Peyer's patch (tissue), 4 donors: ENCODE measurements at places on chromosomes 4 and X. TPM values are rescaled to one million over a fixed set of nuclear protein-coding genes. Genes with fewer than 3 reads are reported as not detected.

GRCh38 chrX:154714925-154715324 is 36.0 kb downstream of the GAB3 start:
- H3K27me3 ChIP-seq = no peaks in the 10 kb centered on the region
- no peaks in the 10 kb centered on the region for H3K36me3 ChIP-seq
- H3K4me3 ChIP-seq = no peak overlapping the region

DNA sequence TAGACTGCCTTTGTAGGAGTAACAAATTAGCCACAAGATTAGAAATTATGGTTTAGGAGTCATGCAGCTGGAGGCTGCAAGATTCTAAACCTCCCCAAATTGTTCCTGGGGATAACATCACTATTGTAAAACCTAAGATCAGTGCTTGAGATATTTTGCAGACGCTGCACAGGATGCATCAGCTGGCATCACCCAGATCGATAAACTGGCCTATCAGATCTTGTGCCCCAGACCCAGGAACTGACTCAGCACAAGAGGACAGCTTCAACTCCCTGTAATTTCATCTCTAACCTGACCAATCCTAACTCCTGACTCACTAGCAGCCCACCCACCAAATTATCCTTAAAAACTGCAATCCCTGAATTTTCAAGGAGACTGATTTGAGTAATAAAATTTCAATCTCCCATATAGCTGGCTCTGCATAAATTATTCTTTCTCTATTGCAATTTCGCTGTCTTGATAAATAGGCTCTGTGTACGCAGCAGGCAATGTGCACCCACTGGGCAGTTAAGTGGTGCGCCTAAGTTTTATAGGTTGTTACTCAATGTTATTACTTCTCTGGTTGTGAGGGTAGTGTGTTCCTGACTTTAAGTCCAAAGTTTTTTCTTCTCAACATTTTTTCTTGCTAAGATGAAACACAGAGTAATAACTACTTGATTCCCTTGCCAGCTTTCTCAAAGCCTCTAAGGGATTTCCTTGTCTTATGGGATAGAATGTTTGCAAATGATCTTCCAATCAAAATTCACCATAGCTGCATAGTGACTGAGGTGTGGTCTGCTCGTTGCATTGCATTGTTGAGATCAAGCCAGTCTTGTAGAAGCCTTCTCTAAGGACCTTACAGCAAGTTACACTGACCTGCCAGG is 312.3 kb upstream of the DKK2 start:
- no peaks in the 10 kb centered on the region for H3K27me3 ChIP-seq
- H3K27ac ChIP-seq = no peak overlapping the region
- H3K4me1 ChIP-seq = no peaks in the 10 kb centered on the region
- no peak for DNase-seq

DNA sequence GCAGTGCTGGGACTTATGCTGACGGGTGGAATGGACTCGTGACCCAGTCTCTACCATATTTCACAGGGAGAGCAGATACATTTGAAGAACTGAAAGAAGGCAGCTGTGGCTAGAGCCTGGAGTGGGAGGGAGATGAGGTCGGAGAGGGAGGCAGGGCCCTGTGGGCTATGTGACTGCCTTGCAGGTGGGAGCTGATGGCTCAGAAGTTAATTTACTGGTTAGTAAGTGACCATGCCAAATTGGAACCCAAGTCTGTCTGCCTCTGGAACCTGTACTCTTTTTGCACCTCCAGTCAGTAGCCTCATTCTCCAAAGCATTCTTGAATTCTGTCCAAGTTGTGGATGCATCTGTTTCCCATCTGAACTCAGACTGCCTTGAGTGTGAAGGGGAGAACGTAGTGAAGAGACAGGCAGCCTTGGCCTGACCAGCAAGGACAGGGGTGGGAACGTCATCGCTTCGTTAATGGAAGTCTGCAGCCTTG is 92.3 kb downstream of the REPS2 start:
- H3K4me1 ChIP-seq = no peaks in the 10 kb centered on the region
- DNase-seq = no peak
- H3K4me3 ChIP-seq = no peak overlapping the region
- peak overlapping the region; percentile 31 for H3K27ac ChIP-seq

DNA sequence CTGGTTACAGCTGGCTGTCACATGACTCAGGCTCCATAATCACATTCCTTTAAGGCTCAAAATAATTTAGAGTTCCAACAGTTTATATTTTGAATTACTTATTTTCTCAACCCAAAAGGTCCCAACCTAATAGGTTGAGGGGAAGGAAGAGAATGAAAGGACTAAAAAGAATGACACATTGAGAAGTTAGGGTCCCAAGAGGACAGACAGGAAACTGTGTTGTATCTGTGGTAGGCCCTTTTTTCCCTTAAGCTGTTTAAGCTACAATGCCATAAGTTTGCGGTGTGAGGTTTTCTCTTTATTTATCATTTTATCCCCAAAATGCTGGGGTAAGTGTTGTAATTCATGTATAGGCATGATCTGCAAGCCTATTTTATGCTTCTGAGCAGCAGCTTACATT is 290.2 kb downstream of the ZNF674 start:
- no peaks in the 10 kb centered on the region for H3K36me3 ChIP-seq
- H3K4me1 ChIP-seq = no peaks in the 10 kb centered on the region
- H3K27me3 ChIP-seq = no peaks in the 10 kb centered on the region

GRCh38 chrX:130529531-130529930 is 127.7 kb downstream of the RBMX2 start:
- no peaks in the 10 kb centered on the region for H3K4me1 ChIP-seq
- DNase-seq = no peak
- no peaks in the 10 kb centered on the region for H3K36me3 ChIP-seq
- H3K4me3 ChIP-seq = no peak overlapping the region
- H3K27me3 ChIP-seq = no peaks in the 10 kb centered on the region
- H3K27ac ChIP-seq = no peak overlapping the region

The PCGF3 gene
- total RNA-seq = 65.4 TPM

GRCh38 chrX:23904096-23904495 is 3.6 kb downstream of the APOO start:
- DNase-seq = no peak
- H3K27ac ChIP-seq = no peak overlapping the region
- no peaks in the 10 kb centered on the region for H3K36me3 ChIP-seq
- no peaks in the 10 kb centered on the region for H3K4me1 ChIP-seq

The C4orf46 gene
- total RNA-seq = 1.6 TPM

DNA sequence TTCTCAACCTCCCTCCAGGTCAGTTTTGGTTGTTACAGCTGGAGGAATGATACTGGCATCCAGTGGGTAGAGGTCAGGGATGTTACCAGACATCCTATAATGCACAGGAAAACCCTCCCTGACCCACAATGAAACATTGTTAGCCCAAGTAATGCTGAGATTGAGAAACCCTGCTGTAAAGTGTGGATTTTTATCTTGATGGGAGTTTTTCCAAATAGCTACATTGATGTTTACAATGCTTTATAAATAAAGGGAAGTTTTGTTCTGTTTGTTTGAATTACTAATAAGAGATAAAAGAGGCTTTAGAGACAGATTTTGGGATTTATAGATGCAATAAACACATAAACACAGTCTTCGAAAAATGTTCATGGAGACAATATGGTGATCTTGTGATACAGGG is 194.0 kb upstream of the NUDT6 start:
- no peaks in the 10 kb centered on the region for H3K27me3 ChIP-seq
- H3K4me1 ChIP-seq = no peaks in the 10 kb centered on the region
- no peak overlapping the region for H3K4me3 ChIP-seq
- no peak for DNase-seq
- no peaks in the 10 kb centered on the region for H3K36me3 ChIP-seq

DNA sequence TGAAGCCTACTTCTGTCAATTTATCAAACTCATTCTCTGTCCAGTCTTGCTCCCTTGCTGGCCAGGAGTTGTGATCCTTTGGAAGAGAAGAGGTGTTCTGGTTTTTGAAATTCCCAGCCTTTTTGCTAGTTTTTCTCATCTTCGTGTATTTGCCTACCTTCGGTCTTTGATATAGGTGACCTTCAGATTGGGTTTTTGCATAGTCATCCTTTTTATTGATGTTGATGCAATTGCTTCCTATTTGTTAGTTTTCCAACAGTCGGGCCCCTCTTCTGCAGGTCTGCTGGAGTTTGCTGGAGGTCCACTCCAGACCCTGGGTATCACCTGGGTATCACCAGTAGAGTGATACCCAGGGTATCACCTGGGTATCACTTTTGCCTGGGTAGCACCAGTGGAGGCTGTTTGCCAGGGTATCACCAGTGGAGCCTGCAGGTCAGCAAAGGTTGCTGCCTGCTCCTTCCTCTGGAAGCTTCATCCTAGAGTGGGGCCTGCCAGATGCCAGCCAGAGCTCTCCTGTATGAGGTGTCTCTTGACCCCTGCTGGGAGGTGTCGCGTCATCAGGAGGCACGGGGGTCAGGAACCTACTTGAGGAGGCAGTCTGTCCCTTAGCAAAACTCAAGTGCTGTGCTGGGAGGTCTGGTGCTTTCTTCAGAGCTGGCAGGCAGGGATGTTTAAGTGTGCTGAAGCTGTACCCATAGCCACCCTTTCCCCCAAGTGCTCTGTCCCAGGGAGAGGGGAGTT is 684.2 kb downstream of the PCDH18 start:
- H3K4me3 ChIP-seq = no peak overlapping the region
- H3K27ac ChIP-seq = no peak overlapping the region
- H3K4me1 ChIP-seq = no peaks in the 10 kb centered on the region
- H3K36me3 ChIP-seq = no peaks in the 10 kb centered on the region

GRCh38 chrX:31435592-31435991 is 363.8 kb upstream of the FTHL17 start:
- H3K4me3 ChIP-seq = no peak overlapping the region
- no peak for DNase-seq
- no peaks in the 10 kb centered on the region for H3K4me1 ChIP-seq
- H3K27me3 ChIP-seq = no peaks in the 10 kb centered on the region
- no peak overlapping the region for H3K27ac ChIP-seq

- no peaks in the 10 kb centered on the region for H3K36me3 ChIP-seq
- no peak overlapping the region for H3K4me3 ChIP-seq
- no peaks in the 10 kb centered on the region for H3K27me3 ChIP-seq
- H3K27ac ChIP-seq = no peak overlapping the region
Measured at GRCh38 chrX:9271789-9272525, 192.9 kb upstream of the TBL1X start.

The TMPRSS11A gene
- not detected for total RNA-seq

- no peak overlapping the region for H3K27ac ChIP-seq
- no peaks in the 10 kb centered on the region for H3K4me1 ChIP-seq
- DNase-seq = no peak
- H3K4me3 ChIP-seq = no peak overlapping the region
Measured at GRCh38 chr4:99447079-99447478, 11.9 kb upstream of the ADH7 start.

DNA sequence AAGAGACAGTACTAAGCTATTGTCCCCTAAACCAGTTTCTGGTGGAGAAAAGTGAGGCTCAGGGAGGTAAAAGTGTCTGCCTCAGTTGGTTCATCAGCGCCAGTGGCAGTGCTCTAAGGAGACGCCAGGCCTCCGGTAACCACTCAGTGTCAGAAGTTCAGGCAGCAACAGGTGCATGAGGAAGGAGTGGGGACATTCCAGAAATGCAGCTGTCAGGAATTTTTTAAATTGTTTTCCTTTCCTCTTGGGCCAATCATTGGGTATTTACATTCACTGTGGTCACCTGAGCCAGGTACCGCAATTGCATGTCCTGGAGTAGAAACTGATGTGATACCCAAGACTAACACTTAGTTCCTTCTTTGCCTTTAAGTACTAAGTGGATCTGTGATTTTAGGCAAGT is 40.2 kb upstream of the HS3ST1 start:
- H3K4me1 ChIP-seq = no peaks in the 10 kb centered on the region
- H3K4me3 ChIP-seq = no peak overlapping the region
- H3K27ac ChIP-seq = no peak overlapping the region
- DNase-seq = no peak
- no peaks in the 10 kb centered on the region for H3K36me3 ChIP-seq
- H3K27me3 ChIP-seq = no peaks in the 10 kb centered on the region

- no peak overlapping the region for H3K4me3 ChIP-seq
- H3K27ac ChIP-seq = no peak overlapping the region
- H3K36me3 ChIP-seq = no peaks in the 10 kb centered on the region
- no peaks in the 10 kb centered on the region for H3K4me1 ChIP-seq
Measured at GRCh38 chr4:57191523-57192034, 81.4 kb upstream of the IGFBP7 start.

- H3K36me3 ChIP-seq = no peaks in the 10 kb centered on the region
- no peak overlapping the region for H3K4me3 ChIP-seq
- H3K4me1 ChIP-seq = no peaks in the 10 kb centered on the region
- DNase-seq = no peak
Measured at GRCh38 chrX:94600077-94600476, 926.1 kb downstream of the FAM133A start.
